ENCODE measurements at places on chromosomes 2 and 18. TPM values are rescaled to one million over a fixed set of nuclear protein-coding genes. Genes with fewer than 3 reads are reported as not detected.

- peak; percentile 67 for DNase-seq
These were observed at the start of gene ADAM23 for GRCh38 chr2:206442833-206443734. ADAM23 (plus strand) TSS chr2:206443532; CDS start chr2:206443867, 335 bp downstream.

- DNase-seq: peak; percentile 34
These were observed 10.6 kb downstream of the FARP2 start for GRCh38 chr2:241366678-241367077.

- DNase-seq: no peak
These were observed 95.2 kb downstream of the CNTNAP5 start for GRCh38 chr2:124120246-124120645.

DNA sequence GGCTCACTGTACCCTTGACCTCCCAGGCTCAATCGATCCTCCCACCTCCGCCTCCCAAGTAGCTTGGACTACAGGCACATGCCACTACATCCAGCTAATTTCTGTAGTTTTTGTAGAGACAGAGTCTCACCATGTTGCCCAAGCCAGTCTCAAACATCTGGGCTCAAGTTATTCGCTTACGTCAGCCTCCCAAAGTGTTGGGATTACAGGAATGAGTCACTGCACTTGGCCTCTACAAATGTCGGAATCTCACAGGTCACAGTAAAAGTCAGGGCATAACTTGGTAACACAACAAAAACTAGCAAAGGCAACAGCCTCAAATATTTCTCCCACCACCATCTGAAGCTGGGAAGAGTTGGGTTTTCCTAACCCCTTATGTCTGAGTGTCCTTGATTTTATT lies 25.3 kb downstream of the SCG2 start:
- DNase-seq: peak; percentile 90

GRCh38 chr2:239678666-239679296 lies 278.0 kb upstream of the HDAC4 start:
- no peak for DNase-seq

DNA sequence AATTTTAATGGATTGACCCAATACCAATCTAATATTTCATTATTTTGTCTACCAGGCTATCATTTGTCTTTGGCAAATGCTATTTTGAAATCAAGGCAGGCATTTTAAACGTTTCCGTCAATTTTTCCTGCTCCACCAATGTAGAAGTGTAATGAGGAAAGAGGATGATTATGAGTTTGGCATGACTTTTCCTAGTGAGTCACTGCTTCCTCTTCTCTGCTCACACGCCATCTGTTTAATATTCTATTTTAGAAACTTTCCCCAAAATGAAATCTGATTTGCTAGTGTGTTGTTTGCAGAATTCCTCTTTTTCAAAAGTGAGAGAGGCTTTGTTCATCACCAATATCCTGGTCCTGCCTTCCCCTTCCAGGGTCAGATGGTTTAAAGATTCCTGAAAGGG lies 42.5 kb upstream of the PID1 start:
- DNase-seq: peak; percentile 43

DNA sequence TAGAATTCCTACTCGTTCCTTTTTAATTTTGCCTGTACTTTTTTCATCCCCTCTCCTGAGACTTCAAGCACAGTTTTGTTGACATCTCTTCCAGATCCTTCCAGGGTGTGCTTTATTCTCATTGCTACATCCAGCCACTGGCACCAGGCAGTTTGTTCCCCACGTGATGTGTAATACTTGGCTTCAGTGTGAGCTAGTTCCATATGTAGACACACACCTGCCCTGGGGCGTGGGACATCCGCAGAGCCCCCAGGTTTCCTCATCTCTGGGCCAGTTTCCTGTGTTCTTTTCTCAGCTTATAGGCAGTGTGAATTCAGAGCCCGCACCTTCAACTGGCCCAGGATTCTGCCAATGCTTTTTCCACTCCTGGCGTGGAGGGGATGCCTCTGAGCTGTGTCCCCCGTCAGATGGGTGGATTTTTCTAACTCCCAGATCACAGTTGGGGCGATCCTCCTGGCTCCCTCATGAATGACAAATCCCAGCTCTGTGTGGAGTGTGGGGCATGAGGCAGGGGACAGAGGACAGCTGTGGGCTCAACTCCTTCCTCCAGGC lies 46.6 kb downstream of the DIPK1C start:
- no peak for DNase-seq

DNA sequence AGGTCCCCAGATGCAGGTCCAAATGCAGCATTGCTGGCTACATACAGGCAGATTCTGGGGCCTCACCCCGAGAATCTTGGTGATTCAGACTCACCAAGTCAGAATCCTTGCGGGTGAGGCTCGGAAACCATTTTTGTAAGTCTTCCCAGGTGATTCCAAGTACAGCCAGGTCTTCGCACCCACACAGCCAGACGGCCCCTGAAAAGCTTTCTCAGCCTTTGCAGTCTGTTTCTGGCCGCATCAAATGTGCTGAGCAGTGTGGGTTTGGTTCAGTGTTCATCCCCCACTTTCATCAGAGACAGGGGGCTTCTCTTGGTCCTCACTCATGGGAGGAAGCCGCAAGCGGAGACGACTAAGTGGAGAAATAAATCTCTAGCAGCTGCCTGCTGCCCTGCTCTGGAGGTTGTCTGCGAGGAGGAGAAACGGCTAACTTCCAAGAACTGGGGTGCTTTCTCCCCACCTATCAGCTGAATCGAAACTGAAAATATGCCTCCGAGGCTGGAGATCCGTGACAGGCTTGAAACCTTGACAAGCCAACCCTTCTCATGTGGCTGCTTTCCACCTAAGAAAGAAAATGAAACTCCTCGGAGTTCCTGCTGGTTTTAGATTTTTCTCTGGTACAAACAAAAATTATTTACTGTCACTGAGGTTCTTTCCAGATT lies 8.9 kb upstream of the TMEM185B start:
- no peak for DNase-seq

DNA sequence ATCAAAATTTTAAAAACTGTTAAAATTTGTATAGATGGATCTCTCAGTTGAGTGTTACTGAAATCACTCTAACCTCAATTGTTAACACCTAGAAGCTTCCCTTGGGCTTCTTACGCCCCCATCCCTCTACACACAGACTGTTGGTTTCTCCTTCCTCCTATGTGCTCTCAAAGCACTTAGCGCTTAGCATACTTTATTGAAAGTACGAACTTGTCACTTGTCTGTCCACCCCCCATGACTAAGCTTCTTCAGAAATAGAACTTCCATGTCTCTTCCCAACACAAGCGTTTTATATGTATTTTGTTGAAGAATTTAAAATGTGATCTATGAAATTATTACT lies 441 bp downstream of the MPHOSPH10 start:
- DNase-seq: no peak

Gene PSMA8
- total RNA-seq: not detected

Gene ZSWIM2
- total RNA-seq: 0.16 TPM

Gene MEP1B
- total RNA-seq: 0.08 TPM

Gene TMEM37
- not detected for total RNA-seq

Gene PAIP2B
- 0.83 TPM for total RNA-seq

Gene C2orf66
- total RNA-seq: not detected

All from myocyte (in vitro differentiated cells).